Activated CD4-positive, alpha-beta memory T cell treated with anti-CD3 and anti-CD28 coated beads for 36 hours (primary cell): ENCODE measurements at places on chromosomes 5 and 9. TPM values are rescaled to one million over a fixed set of nuclear protein-coding genes. Genes with fewer than 3 reads are reported as not detected.

The GABRA1 gene
- not detected for total RNA-seq

- peak; percentile 29 for DNase-seq
These were observed at the start of gene HMHB1 for GRCh38 chr5:143812085-143812705. Gene HMHB1, plus strand, starts transcription at chr5:143812161.

- DNase-seq = no peak
These were observed 420.4 kb downstream of the KIAA0825 start for GRCh38 chr5:94197970-94198369.

GRCh38 chr5:150175536-150175935, 9.0 kb downstream of the CDX1 start:
- DNase-seq = no peak

DNA sequence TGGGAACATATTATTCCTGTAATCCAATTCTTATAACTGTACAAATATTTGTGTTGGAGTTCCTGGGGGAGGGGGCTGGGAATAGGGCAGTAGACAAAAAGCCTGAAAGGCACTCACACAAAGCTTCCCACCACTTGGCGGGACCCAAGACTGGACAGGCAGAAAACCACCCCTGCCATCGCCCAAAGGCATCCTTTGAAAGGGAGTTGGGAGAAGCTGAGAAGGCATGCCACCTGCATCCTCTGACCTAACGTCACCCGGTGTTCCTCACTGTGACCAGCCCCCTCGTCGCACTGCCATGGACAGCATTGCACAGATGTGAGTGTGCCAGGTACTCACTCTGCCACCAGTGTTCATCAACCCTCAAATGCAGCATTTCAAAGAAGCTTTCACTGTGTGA, 80.6 kb upstream of the SMIM23 start:
- no peak for DNase-seq

DNA sequence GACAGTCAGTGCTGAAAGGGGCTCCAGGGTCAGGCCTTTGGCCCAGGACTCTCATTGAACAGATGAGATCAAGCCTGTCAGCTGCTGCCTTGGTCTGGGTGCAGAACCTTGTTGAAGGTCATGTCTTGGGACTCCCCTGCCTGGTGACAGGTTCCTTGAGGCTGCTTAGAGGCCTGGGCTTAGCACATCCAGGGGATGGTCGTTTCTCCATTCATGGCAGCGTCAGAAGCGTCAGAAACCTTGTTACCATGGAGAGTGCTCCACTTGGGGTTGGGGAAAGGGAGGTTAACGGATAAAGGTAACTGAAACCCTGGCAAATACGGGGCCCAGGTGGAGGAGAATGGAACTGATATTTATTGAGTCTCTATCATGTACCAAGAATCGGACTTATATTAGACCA, 8.8 kb downstream of the ARPC5L start:
- DNase-seq = peak; percentile 42

The FOXD4 gene
- total RNA-seq = not detected

The LOX gene
- not detected for total RNA-seq
